ENCODE measurements at places on chromosomes 3 and 15.

DNA sequence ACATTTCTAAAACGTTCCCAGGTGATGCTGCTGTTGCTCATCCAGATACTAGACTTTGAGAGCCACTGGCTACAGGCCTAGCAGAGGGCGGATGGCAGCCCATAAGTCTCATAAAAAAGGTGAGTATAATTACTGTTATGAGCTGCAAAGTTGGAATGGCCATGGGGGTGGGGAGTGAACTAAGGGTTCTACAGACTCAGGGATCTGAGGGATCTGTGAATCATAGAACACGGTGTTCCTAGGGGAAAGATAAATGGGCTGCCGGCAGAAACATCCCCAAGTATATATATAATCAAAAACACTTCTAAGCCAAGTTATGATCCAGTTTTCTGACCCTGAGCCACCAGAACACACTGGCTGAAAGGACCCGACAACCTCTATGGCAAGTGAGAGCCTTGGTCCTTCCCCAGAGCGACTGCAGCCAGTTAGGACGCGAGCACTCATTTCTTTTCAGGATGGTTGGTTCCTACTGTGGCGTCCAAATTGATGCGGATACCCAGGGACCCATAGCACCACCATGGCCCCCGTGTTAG is 7.9 kb upstream of the SYNM start:
- no peak for DNase-seq

DNA sequence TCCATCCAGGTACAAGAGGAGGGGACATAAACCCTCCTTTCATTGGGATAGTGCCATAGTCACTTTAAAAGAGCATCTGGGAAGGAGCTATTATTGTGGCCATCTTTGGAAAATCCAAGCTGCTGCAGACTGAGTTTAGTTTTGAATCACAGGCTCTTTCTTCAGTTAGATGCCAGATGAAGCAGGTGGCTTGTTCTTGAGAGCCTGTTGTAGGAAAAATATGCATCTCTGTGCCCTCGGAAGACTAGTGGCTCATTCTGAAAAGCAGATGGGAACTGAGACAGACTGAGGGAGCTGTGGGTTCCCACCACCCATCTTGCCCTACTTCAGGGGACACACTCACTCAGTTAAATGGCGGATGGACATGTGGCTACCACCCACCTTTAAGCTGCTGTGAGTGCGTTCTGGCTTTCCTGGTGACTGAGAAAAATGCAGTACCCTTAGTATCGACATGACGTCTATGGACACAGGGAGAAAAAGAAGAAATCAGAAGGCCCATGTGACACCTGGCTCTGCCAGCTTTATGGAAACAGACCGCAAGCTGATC is 50.2 kb downstream of the RARB start:
- no peak for DNase-seq

DNA sequence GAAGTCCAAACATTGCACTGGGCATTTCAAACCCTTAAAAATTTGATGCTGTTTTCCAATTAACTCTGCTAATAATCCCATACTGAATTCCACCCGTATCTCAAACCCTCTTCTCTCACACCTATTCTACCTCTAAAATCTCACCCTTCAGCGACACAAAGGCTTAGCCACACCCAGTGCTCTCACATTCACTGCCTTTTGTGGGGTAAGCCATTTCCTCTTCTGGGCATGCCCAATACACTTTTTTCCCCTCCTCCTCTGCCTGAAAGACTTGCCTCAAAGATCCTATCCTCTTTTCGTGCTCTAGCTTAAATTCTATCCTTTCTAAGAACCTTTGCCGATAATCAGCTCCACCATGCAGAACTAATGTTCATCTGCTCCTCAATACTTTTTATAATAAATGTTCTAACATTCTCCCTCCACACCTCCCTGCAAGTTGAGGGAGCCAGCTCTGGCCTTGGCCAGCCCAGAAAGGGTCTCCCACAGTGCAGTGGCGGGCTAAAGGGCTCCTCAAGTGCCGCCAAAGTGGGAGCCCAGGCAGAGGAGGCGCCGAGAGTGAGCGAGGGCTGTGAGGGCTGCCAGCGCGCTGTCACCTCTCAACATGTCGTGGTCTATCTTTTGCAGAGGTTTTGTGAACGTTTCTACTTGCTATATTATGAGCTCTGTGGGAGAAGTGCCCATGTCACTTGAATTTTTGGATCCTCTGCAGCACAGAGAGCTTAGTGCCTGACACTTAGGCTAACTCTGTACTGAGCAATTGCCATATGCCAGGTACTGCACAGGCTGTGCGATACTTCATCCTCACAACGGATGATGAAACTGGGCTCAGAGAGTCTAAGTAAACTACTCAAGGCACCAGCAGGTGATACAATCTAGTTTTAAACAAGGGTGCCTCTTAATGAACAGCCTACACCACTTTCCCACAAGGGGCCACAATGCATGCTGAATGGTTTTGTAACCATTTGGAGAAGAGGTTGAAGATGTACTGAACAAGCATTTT is 53.6 kb upstream of the BCL6 start:
- no peak for DNase-seq

DNA sequence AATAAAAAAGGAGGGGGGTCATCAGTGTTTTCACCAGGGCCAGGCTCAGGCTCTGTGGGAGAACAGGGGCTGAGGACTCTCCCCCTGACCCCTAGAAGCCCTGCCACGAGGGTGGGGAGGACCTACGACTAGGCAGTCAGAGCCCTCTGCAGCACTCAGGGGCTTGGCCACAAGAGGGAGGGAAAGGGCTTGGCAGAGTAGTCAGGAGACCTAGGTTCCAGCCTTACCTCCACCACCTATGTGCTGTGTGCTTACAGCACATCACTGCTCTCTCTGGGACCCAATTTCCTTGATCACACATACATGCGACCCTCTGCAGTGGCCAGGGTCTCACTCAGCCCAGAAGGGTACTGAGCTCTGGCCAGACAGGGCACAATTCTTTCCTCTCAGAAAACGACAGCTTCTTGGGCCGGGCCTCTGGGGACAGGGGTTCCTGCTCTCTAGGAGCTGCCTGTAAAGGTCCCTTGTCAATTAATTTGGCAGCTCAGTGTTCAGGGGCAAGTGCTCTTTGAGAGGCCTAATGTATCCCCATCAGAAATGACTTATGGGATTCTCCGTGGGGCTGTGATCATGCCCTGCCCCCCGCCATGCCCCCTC is 16.4 kb upstream of the SKIC8 start:
- DNase-seq, result no peak

DNA sequence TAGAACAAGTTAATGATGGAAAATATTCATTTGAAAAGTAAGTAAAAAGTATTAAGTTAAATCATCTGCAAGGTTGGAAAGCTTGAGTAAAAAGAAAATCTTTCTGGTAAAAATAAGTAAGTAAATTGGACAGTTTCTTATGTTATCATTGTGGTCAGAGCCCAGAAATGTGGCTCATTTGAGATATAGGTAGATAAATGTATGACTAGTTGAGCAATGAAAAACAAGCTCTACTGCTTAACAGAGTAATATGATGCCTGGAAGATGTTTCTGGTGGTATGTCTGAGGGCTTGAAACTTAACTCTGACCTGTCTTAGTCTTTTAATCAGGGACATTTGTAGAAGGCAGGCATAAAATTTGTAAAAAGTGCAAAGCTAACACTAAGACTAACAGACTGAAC is 444.0 kb downstream of the MFSD1 start:
- DNase-seq, result no peak

- DNase-seq, result no peak
These were observed 45.0 kb upstream of the FSTL1 start for GRCh38 chr3:120495809-120496208.

DNA sequence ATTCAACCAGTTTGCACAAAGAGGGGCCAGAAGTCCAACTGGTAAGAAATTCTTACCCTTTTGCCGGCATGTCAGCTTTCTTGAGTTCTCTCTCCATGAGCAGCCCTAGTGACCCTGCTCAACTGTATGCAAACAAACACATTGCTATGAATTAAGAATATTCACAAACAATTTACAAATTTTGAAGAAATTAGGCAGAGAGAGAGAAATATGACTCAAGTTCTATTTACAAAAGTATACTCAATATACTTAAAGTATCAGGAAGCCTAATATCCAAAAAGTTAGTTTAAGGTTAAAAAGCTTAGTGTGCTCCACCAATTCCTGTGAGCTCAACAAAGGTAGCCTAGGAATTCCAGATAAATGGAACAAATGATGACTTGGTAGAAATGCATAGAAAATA is 3.5 kb upstream of the EHHADH start:
- no peak for DNase-seq

GRCh38 chr15:49589030-49589429 is 31.6 kb downstream of the FAM227B start:
- no peak for DNase-seq

GRCh38 chr3:109242187-109242523 is 74.2 kb downstream of the DPPA2 start:
- no peak for DNase-seq
